ENCODE measurements at places on chromosomes 5 and 9. TPM values are rescaled to one million over a fixed set of nuclear protein-coding genes. Genes with fewer than 3 reads are reported as not detected.

The SPIN1 gene
- total RNA-seq: 84.5 TPM

The ABLIM3 gene
- 11.5 TPM for total RNA-seq

GRCh38 chr9:136232969-136233368, 12.6 kb downstream of the QSOX2 start:
- DNase-seq: no peak
- no peaks in the 10 kb centered on the region for H3K27me3 ChIP-seq
- H3K27ac ChIP-seq: no peak overlapping the region
- H3K4me1 ChIP-seq: no peaks in the 10 kb centered on the region
- no peak overlapping the region for H3K4me3 ChIP-seq
- peaks cover 23% of the 10 kb centered on the region for H3K36me3 ChIP-seq

DNA sequence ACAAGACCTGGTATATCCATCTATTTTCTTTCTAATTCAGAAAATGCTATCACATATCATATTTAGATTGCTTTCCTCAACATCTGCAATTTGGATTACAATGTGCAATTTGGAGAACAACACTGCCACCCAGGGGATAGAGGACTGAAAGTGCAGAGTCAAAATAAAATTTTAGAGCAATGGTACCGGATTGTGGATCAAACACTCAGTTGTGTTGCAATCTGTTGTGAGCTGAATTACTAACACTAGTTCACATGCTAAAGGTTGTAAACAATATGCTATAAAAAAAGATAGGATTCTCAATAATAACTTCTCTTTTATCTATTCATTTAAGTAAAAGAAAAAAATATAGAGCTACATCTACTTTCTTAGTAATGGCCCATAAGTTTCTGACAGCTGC, 11.9 kb upstream of the SRFBP1 start:
- no peak overlapping the region for H3K27ac ChIP-seq
- DNase-seq: no peak
- no peaks in the 10 kb centered on the region for H3K4me1 ChIP-seq

The BARHL1 gene
- not detected for total RNA-seq

The LCN15 gene
- not detected for total RNA-seq

Data from sigmoid colon (tissue), 7 donors.